ENCODE measurements at places on chromosomes 16 and 17.

GRCh38 chr17:30964876-30965275, 6.0 kb upstream of the RNF135 start:
- DNase-seq, result peak; percentile 25

GRCh38 chr16:67150047-67150832, 558 bp downstream of the B3GNT9 start:
- DNase-seq, result peak; percentile 80

- no peak for DNase-seq
These were observed 16.2 kb downstream of the ALDH3A2 start for GRCh38 chr17:19664821-19665181.

DNA sequence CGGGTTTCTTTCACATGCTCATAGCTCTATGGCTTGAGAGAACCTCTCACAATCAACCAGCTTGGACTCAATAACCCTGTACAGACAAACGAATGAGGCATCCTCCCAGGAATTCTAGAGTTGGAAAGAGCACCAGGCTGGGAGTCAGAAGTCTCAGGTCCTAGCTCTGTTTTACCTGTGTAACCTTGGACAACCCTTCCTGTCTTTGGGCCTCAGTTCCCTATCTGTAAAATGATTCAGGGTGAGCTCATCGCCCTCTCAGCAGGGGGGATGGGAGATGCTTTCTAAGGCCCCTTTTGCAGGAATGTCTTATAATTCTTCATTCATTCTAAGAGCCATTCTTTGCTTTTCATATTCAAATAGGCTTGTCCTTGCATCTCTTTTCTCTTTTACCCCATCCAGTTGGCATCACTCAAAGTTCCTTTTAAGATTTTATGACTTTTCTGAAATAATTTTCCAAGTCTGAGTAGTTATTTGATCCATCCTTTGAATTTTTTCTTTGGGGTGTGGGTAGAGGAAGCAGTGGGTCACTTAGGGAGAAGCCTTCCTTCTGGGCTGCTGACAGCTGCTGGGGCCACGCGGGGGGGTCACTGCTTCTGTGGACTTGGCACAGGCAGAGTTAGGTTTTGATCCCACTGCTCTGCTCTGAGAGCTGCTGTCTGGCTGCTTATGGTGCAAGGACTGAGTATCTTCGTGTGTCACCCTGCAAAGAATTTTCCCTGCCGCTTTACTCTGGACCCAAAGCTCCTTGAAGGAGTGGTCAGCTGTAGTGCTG, 102.7 kb downstream of the UTP18 start:
- no peak for DNase-seq

- peak; percentile 85 for DNase-seq
These were observed 533 bp upstream of the MEFV start for GRCh38 chr16:3256866-3257465.

- no peak for DNase-seq
These were observed 40.0 kb downstream of the LGALS9 start for GRCh38 chr17:27670791-27671590.

DNA sequence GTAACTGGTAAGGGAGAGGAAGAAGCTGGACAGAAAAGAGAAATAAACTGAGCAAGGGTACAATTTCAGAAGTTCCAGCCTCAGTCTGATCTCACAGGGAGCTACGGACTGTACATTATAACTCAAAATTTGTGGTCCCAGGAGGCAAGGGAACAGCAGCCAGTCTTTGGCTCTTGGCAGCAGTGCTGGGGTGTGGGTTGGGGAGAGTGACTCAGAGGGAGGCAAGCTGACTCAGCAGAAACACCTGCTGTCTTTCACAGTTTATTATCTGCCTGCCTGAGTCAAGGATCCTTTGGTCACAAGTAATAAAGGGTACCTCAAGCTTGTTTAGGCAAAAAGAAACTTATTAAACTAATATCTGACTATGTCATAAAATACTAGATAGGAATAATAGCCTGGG, 73.5 kb upstream of the KIF2B start:
- peak; percentile 47 for DNase-seq

- peak; percentile 17 for DNase-seq
These were observed at the start of gene TMEM92 for GRCh38 chr17:50274142-50274896. TMEM92 (plus strand) TSS chr17:50274466; CDS start chr17:50274502, 36 bp downstream.

DNA sequence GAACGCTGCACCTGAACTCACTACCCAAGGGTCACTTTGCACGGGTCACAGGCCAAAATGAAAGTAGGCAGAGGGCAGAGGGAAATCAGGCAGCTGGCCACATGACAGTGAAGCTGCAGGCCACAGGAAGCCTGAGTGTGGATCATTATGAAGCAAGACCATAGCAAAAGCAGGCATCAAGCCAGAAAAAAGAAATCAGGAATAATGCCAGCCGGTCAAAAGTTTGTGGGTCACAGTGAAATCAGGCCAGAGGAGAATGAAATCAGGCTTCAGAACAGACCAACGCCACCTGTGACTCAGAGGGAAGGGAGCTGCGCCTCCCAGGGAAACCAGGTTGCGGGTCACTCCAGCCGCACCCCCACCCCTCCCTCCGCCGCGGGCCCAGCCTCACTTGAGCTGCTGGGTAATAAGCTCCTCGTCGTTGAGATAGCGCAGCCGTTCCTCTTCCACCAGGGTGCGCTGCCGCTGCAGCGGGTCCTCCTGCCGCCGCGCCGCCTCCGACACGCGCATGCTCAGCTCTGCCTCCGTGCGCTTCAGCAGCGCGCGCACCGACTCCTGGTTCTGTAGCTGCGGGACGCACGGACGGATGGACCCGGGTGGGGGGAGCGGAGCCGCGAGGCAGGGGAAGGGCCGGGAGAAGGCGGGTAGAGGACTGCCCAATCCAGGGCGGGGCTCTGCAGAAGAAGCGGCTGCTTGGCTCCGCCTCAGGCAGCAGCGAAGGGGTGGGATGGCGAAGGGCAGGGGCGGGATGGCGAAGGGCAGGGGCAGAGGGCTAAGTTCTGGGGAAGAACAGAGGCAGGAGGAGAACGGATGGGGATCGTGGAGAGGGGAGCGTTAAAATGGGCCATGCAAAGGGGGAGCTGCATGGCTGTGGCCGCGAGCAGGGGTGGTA, 47.7 kb downstream of the SRCIN1 start:
- DNase-seq, result peak; percentile 91

- no peak for DNase-seq
These were observed 26.5 kb upstream of the STH start for GRCh38 chr17:45972531-45972930.

GRCh38 chr17:1762901-1763898, 1.3 kb downstream of the SERPINF1 start:
- DNase-seq, result peak; percentile 94

GRCh38 chr17:34306466-34306865, 12.8 kb upstream of the CCL8 start:
- peak; percentile 92 for DNase-seq

DNA sequence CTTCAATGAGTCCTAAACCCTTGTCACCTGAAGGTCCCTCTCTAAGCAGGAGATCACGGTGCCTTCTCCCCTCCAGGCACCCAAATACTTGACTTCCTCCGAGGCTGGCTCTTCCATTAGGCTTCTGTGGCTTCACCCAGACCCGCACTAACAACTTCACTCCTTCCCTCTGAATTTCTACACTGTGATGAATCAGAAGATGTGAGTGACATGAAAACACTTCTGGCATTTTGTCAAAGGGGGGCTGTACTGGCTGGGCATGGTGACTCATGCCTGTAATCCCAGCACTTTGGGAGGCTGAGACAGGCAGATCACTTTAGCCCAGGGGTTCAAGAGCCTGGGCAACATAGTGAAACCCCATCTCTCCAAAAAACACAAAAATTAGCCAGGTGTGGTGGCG, 72.6 kb upstream of the CNEP1R1 start:
- DNase-seq, result peak; percentile 33

GRCh38 chr17:58917228-58917627, 161.6 kb downstream of the PPM1E start:
- no peak for DNase-seq
